Stimulated activated CD4-positive, alpha-beta T cell treated with anti-CD3 and anti-CD28 coated beads, Interleukin-1b, Interleukin-23, amount 100 ng/mL, for 1 hour (primary cell): ENCODE measurements at places on chromosomes 6 and 20.

DNA sequence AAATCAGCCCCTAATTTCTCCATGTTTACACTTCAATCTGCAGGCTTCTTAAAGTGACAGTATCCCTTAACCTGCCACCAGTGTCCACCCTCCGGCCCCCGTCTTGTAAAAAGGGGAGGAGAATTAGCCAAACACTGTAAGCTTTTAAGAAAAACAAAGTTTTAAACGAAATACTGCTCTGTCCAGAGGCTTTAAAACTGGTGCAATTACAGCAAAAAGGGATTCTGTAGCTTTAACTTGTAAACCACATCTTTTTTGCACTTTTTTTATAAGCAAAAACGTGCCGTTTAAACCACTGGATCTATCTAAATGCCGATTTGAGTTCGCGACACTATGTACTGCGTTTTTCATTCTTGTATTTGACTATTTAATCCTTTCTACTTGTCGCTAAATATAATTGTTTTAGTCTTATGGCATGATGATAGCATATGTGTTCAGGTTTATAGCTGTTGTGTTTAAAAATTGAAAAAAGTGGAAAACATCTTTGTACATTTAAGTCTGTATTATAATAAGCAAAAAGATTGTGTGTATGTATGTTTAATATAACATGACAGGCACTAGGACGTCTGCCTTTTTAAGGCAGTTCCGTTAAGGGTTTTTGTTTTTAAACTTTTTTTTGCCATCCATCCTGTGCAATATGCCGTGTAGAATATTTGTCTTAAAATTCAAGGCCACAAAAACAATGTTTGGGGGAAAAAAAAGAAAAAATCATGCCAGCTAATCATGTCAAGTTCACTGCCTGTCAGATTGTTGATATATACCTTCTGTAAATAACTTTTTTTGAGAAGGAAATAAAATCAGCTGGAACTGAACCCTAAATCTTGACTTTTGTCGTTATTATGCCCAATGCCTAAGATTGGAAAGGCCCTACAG, 4.5 kb downstream of the SOX4 start:
- no peak for DNase-seq

- DNase-seq: no peak
Measured at GRCh38 chr6:137305691-137306090, 86.5 kb upstream of the IFNGR1 start.

- DNase-seq: no peak
Measured at GRCh38 chr6:2166717-2167116, 78.7 kb downstream of the GMDS start.

DNA sequence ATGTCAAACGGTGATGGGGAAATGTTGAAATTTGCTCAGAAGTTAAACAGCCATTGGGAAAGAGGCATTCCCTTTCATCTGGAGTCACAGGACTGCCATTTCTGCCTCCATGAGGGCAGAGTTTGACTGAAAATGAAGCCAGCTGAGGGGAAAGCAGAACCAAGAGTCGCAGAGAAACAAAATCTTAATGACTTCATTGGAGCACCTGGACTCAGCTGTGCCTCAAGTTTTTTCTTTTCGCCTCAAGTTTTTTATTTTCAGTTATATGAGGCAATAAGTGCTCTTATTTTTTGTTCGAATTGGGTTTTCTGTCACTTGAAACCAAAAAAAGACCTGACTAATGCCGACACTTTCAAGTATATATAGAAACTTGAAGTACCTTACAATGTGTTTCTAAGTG, 161.3 kb downstream of the PKHD1 start:
- no peak for DNase-seq

DNA sequence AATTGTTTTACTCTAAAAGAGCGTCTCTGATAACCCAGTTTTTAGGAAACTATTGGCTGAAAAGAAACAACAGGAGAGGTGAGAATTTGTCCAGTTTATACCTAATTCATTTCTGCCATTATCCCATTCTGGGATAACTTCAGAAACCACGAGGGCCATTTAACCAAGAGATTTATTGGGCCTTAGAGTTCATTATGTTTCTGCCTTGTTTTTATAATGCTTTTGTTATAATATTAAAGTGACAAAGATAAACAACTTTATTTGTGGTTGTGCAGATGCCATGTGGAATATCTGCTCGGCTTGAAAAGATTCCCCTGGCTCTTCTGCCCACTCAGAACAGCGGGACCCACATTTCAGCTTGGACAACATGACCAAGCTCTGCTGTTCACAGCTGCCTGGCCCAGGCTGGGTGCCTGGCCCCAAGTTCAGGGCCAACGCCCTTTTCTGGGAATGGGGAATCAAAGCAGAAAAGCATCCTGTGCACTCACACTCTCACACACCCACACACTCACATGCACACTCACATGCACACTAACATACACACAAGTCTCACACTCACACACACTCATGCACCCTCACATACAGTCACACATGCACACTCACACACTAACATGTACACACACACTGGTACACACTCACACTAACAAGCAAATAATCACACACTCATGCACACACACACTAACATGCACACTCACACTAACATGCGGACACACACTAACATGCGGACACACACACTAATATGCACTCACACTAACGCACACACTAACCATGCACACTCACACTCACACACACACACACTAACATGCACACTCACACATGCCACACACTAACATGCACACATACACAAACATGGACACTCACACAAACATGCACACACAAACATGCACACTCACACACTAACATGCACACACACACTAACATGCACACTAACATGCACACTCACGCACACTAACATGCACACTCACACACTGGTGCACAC, 86.7 kb upstream of the NEDD9 start:
- no peak for DNase-seq

GRCh38 chr6:159879856-159880255, 10.9 kb upstream of the MAS1 start:
- no peak for DNase-seq

DNA sequence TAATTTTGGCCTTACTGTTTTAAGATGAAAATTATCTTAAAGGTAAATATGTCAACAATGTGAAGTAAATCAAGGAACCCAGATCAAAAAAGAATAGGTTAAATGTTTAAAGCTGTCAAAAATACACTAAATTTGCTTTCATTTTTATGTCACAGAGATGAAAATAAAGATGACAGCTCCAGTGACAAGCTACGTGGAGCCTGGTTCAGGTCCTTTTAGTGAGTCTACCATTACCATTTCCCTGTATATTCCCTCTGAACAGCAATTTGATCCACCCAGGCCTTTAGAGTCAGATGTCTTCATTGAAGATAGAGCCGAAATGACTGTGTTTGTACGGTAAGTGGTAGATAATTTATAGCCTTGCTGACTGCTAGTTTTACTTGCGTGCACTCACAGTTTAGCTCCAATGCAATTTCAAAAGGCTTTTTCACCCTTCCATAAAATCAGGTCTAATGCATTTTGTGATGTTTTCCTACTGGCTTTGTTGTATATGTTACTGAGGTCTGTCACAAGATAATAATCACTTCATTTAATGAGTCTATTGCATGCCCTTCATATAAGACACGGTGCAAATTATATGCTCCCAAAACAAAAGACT, 1.9 kb downstream of the HEBP2 start:
- no peak for DNase-seq

- no peak for DNase-seq
Measured at GRCh38 chr6:42049948-42050296, 402 bp upstream of the TAF8 start.

GRCh38 chr6:128712898-128713297, 170.0 kb upstream of the LAMA2 start:
- DNase-seq: no peak

DNA sequence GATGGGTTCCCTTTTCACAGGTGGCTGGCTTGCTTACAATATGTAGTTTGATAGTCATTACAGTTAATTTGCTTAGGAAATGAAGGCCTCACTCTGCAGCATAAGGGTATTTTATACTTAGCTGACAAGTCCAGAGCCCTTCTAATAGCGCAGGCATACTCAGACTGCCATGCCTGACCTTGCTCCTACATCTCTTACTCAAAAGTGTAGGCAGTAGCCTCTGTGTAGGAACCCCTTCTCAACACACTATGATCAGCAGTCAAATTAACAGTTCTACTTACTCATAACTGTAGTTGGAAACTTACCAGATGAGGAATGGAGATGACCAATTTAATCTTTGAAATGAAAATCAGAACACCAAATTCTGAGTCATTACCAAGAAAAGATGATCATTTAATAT, 373.5 kb downstream of the TBC1D32 start:
- DNase-seq: no peak

DNA sequence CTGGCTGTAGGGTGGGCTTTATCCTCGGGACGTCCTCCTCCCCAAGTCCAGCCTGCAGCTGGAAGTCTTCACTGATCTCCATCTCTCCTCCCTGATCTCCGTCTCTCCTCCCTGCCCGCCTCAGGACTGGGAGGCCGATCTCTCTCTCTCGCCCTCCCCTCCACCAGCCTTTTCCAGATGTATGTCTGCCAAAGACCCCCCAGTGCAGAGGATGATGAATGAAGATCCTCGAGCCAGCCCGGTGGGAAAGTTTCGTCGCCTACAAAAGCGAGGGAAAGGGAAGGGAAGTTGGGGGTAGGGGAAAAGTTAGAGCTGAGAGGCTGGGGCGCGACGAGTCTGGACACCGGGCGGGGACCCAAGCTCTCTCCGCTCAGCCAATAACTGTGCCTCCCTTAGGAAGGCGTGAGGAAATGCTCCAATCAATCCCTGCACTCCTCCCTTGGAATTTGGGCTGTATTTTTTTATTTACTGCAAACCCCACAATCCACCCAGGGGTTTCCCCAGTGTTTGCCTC, 595 bp upstream of the SRF start:
- DNase-seq: no peak

GRCh38 chr6:23348185-23348584, 777.8 kb upstream of the NRSN1 start:
- no peak for DNase-seq

GRCh38 chr20:50277064-50277415, 86.4 kb downstream of the CEBPB start:
- DNase-seq: no peak

GRCh38 chr6:14807971-14808370, 437.9 kb upstream of the JARID2 start:
- no peak for DNase-seq

GRCh38 chr6:132712366-132712765, 1.5 kb downstream of the VNN1 start:
- no peak for DNase-seq

DNA sequence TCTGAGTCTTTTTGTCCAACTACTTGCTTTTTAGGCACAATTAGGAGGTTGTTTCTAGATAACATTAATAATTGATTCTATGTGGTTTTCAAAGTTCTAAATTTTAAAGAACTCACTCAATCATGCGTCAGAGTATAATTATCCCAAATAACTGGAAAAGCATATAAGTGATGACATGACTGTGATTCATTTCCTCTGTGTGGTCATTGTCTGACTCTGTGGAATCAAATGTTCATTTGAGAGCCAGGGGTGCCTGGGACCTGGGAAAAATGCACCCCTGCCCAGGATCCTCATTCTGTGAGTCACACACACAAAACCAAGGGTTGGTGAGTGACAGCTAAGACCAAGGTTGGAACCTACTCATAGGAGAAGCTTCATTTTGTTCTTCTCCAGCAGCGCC, 127.1 kb upstream of the MLIP start:
- DNase-seq: no peak

DNA sequence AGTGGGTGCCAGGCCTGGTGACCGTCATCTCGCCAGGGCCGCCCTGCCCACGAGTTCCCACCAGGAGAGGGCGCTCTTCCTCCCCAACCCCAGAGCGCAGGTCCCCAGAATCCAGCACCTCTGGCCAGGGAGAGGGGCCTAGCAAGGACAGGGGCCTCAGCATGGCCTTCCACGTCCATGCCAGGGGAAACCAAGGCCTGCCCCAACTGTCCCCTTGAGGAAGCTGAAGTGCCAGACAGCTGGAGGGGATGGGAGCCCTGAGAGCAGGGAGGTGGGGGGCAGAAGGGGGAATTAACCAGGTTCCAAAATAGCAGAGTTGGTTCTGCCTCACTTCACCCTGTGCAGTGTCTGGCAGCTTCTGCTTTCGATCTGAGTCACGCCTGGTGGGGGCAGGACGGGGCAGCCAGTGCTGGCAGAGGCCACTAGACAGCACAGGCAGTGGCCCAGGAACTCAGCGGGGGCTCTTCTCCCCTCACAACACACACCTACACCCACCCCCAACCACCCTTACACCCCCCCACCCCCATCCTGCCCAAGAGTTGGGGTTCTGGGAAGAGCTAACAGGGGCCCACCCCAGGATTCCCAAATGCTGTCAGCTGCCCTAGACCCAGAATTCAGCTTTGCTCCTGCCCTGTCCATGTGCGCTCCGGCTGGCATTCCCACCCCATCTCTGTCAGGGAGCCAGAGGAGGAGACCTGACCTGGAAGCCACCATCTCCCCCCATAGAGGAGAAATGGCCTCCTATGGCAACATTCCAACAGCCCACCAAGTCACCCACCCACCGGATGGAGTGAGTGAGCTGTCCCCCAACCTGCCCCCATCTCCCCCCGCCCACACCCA, 29.2 kb downstream of the TFEB start:
- DNase-seq: no peak

GRCh38 chr20:58168843-58169242, 59.6 kb downstream of the ANKRD60 start:
- DNase-seq: no peak

GRCh38 chr6:13788820-13789219, 25.5 kb downstream of the MCUR1 start:
- DNase-seq: no peak

- no peak for DNase-seq
Measured at GRCh38 chr6:85360794-85361642, 88.9 kb upstream of the NT5E start.

DNA sequence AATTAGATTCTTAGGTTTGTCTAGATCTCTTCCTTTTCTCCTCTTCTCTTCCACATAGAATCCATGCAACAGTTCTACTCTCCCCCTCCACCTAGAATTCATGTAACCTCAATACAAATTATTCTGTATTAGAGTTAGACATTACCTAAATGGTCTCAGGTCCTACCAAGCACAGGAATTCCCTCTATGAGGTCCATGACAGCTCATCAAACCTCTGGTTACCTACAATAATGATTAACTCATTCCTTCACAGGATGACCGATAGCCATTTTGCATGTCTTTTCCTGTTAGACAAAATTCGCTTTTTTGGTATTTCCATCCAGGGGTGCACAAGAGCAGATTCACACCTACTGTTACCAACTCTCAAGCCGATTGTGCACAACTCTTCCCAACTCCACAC, 27.4 kb upstream of the BMP2 start:
- DNase-seq: no peak

- no peak for DNase-seq
Measured at GRCh38 chr6:74891349-74891831, 314.5 kb downstream of the COL12A1 start.

- DNase-seq: no peak
Measured at GRCh38 chr6:100988391-100988984, 107.4 kb upstream of the ASCC3 start.

DNA sequence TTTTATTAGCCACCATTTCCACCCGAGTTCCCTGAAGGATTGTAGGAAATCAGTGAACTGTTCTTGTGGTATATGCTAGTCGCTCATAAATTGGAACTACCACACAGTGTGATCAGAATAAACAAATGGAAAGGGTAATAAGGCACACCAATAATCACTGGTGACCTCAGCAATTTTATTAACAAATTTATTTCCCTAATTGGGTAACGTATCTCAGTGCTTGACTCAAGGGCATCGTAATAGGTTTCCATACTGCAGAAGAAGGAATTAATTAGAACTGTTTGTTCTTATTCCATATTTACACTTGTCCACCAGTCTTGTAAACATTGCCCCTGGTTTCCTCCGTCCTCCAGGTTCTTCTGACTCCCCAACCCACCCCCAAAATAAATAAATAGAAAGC, 10.0 kb upstream of the UQCC2 start:
- DNase-seq: no peak
